ENCODE measurements at places on chromosomes 7 and 10.

- DNase-seq: no peak
Observed at GRCh38 chr7:100071018-100071723, 10.4 kb downstream of the ZNF3 start.

GRCh38 chr7:117764031-117764430, 109.2 kb downstream of the CTTNBP2 start:
- no peak for DNase-seq

- DNase-seq: no peak
Observed at GRCh38 chr10:79090134-79090803, 21.5 kb downstream of the ZMIZ1 start.

- DNase-seq: no peak
Observed at GRCh38 chr7:101882005-101882421, 64.6 kb downstream of the CUX1 start.

DNA sequence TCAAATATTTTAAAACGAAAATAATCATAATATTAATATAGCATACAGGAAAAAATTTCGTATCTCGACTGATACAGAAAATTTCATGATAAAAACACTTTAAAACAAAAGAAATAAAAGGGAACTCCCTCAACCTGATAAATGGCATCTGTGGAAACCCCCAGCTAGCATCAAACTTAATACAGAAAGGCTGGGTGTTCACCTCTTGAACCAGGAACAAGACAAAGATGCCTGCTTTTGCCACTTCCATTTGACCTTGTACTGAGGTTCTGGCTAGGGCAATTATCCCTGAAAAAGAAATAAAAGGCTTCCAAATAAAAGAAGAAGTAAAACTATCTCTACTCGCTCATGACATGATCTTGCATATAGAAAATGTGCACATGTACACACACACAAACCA, 2.5 kb upstream of the ALOX5 start:
- no peak for DNase-seq

- no peak for DNase-seq
Observed at GRCh38 chr7:151379534-151380198, 30.2 kb downstream of the WDR86 start.

- no peak for DNase-seq
Observed at GRCh38 chr7:106205621-106206222, 79.1 kb downstream of the NAMPT start.

- DNase-seq: no peak
Observed at GRCh38 chr10:48611133-48611532, 6.3 kb upstream of the ARHGAP22 start.

GRCh38 chr10:88149906-88150305, 286.5 kb downstream of the PTEN start:
- DNase-seq: no peak

GRCh38 chr7:129832701-129833227, 120.0 kb downstream of the UBE2H start:
- no peak for DNase-seq

- no peak for DNase-seq
Observed at GRCh38 chr10:73917566-73918305, 6.8 kb downstream of the PLAU start.

GRCh38 chr7:47354071-47354470, 227.8 kb downstream of the TNS3 start:
- DNase-seq: no peak

DNA sequence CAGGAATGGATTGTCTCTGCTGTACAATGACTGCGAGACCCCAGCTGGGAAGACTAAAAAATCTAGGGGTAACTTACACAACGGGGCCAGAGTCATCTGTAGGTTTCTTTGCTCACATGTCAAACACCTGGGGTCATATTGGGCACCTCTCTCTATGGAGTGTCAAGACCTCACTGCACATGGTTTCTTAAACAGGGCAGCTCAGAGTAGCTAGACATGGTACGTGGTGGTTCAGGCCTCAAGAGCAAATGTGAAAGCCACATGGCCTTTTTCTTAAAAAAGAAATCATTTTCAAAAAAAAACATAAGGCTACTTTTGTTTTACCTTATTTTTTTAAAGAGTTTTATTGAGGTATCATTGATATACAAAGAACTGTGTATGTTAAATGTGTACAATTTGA, 162.2 kb upstream of the ITGB1 start:
- no peak for DNase-seq

DNA sequence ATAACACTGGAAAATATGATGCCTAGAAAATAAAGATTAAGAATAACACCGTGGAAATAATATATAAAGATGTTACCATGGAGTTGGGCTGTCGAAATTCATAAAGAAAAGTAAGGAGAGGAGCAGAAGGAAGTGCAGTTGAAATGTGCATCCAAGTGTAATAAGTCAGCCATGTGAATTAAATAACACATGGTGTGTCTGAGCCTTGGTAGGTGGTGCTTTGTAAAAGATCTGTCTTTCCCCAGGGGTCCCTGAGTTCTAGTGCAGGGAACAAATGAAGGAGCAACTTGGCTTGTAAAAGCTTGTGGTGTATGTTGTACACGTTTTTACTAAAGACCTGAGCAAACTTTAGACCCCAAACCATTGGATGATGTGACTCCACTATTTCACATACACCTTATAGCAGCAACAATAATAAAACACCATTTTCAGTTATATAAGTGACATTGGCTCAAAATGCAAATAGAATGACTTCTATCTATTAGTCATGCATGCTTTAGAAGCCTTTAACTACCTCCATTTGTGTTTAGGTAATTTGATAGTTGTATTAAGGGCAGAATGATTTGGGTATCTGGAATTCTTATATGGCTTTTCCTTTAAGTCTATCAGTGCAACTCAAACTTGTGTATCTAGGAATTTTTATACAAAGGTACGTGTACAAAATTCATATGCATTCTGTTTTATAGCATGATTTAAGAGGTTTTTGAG, 11.3 kb downstream of the STARD3NL start:
- DNase-seq: no peak

DNA sequence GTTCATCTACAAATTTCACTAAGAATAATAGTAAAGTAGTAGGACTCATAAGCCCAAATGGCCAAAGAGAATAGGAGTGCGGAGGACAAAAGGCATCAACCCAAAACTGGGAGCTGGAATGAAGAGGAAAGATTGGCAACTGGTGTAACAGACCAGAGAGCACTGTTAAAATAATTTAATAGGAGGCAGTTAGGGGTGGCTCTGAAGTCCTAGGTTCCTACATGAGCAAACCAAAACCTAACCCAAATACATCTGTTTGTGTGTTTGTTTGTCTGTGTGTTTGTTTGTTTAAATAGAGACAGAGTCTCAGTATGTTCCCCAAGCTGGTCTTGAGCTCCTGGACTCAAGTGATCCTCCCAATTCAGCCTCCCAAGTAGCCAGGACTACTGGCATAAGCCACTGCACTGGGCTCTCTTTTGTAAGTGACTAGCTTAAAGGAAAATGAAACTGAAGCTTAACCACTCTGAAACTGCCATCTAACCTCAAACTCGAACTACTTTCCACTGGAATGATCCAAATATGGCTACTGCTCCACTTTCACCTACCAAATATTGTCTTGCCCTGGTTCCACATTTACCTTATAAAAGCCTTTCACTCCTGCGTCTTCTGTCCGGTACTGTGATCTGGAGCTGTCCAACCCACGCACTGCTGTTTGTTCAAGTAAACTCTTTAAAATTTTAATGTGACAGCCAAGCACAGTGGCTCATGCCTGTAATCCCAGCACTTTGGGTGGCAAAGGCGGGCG, 94.9 kb downstream of the AKR1D1 start:
- no peak for DNase-seq

DNA sequence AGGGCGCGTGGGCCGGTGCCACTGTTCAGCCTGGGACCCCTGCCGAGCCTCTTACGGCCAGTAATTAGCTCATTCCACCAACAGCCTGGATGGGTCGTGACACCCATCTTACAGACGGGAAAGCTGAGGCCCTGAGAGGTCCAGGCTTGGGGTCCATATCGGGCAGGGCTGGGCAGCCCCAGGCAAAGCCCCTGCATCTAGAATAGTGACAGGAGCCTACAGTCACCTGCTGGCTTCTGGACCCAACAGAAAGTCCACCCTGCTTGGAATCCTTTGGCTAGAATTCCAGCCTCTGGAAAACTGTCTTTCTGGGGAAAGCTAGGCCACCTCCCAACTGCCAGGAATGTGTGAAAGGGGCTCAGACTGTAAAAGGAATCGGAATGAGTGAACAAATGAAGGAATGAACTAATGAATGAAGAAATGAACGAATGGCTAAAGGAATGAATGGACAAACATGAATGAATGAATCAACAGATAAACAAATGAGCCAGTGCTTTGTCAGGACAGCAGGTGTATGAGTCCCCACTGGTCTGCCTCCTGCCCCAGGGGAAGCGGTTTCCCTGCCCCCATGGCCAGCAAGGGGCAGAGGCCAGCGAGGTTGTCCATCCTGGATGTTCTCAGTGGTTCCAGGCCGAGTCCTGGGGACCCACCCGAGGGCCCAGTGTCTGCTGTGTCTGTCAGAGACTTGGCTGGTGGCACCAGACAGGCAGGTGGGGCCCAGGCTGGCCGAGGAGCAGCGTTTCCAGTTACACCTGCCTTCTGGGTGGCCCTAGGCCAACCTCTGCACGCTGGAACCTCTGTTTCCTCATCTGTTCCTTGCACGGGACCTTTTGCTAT, 24.1 kb upstream of the PDGFA start:
- no peak for DNase-seq

DNA sequence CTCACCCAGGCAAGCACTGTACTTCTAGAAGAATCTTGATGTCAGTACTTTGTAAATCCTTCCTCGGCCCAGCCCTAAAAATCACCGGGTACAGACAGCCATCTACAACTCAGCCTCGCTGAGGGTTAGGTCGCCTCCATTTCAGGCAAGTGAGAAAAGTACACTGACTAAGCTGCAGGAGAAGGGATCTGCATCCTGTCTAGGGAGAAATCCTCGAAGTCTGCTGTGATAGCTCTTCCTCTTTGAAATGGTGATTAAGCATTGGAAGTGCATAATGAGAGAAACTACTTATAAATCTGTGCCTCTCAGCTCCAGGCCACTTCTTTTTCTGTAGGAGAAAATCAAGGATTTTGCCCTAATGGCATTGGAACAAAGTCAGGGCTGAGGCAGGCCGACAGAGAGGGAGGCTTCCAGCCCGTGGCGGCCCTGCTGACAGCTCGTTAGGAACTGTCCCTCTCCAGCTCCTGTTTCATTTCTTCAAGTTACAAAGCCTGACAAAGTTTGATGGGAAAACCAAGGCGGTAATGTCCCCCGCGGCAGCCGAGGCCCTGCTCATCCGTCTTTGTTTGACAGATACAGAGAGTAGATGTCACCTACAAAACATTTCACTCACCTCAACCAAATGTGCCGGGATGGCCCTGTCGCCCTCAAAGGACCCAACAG, 14.1 kb upstream of the GOT1 start:
- no peak for DNase-seq

Data from stimulated activated CD4-positive, alpha-beta T cell treated with anti-CD3 and anti-CD28 coated beads, Interleukin-1b, Interleukin-23, amount 100 ng/mL, for 1 hour (primary cell).